ENCODE measurements at places on chromosomes 1 and 21.
A peak's percentile ranks its signal among the peaks of the same experiment; 100 is the strongest.

GRCh38 chr1:179083533-179083932 is 1.7 kb downstream of the TOR3A start:
- no peak for ATAC-seq

DNA sequence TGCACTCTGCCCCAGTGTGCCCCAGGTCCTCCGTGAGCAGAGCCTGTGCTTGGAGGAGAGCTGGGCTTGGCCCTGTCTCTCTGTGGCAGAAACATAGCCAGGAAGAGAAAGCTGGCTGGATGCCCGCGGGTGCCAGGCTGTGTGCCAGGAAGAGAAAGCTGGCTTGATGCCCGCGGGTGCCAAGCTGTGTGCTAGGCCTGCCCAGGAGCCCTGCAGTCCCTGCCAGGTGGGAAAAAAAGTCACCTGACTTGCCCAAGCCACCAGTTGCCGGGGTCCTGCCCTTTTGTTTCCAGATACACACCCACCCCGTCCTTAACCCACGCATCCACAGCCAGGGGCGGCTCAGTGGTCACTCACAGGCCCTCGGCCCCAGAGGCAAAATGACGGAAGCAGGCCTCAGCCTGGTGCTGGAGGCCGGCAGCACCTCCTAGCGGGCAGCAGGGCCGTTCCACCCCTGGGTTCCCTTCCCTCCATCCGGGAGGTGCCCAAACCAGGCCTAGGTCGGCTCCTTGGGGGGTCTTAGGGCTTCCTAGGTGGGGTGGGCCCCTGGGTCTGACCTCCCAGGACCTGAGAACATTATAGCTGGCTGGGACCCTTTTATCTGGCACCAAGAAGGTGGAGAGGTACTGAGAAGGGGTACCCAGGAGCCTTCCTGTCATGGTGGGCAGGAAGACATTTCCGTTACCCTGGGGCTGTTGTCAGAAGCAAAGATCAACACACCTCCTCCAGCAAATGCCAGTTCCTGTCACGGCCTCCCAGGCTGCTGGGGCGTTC is 9.1 kb downstream of the ITGB2 start:
- ATAC-seq, result peak; percentile 63

DNA sequence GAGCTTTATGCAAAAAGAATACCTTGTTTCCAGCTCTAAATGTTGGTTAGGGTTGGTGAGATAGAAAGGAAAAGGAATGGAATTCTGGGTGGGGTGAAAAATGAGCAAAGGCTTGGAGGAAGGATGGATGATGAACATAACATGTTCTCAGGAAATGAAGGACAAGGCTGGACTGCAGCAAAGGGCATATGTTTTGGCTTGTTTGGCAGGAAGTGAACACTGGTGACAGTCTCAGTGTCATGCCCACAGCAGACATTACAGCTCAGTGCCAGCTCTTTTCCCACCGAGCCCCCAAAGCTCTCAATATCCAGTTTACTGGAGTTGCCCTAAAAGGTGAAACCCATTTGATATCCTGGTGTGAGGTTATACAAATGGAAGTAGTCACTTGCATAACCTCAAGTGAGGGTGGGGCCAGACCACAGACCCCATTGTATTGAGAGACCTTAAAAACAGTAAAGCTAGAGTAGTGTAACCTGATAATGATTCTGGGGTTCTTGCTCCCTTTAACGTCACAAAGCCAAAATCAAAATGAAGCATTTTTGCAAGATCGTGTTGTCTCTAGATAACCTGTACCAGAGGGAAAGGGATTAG is 270.6 kb downstream of the NFIA start:
- no peak for ATAC-seq

- ATAC-seq, result no peak
Measured at GRCh38 chr21:46421756-46422555, 36.7 kb upstream of the DIP2A start.

- no peak for ATAC-seq
Measured at GRCh38 chr1:5743435-5744095, 248.7 kb downstream of the NPHP4 start.

DNA sequence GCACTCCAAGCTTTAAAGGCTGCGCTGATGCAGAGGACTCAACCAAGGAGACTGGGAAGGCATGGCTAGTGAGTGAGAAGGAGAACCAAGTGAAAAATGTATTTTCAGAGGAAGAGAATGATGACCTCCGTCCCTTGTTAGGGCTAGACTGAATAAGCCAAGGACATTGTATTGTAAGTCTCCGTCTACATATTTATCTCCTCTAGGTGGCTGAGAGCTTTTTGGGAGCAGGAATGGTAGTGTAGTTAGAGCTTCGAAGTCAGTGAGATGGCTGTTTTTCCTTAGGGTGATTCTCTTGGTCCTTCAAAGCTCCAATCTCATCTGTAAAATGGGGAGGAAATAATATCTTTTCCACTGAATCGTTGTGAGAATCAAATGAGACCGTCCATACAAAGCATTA is 37.6 kb downstream of the ZBTB40 start:
- ATAC-seq, result no peak

DNA sequence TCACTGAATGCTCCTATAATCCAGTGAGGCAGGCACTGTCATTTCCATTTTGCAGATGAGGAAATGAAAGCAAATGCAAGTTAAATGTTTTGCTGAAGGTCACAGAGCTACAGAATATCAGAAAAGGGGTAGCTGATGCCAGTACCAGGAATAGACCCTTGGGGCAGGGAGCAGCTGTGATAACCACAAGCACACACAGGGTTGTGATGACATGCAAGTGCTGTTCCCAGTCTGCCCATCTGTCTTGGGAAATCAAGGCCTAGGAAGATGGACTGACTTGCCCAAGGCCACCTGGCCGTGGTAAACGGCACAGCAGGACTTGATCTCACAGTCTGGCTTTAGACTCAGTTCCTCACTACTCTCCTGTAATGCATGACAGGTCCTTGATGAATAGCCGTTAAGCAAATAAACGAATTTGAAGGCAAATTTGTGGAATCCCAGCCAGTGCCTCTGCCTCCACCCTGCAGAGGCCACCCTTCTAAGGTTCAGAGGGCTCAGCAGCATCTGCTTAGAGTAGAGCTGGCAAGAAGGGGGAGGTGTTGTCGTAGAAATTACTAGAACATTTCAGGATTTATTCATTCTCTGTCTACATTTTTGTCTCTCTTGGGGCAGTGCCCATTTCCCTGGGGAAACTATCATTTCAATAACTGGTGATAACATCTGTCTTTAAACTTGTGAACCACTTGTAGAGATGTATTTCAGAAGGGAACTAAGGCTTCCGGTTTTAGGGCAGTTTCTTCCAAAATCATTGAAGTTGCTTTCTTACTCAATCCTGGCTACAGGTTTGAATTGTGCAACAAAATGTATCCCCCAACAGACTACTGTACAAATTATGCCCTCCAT is 53.2 kb upstream of the MRPS6 start:
- no peak for ATAC-seq

DNA sequence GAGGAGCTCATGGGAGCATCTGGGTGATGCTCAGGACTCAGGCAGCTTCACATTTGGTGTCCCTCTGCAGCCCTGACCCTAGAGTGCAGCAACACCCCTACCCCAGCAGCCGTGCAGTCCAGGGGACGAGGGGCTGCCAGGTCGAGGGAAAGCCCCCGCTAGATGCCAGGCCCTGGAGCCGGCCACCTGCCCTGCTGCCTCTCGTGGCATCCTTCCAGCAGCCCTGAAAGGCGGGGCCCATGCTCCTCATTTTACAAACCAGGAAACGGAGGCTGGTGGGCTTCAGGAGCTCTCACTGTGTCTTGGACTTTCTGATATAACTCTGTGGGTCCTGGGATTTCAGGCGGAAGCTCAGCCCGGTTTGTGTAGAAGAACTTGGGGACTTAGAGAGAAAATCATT is 120.5 kb upstream of the WNT4 start:
- ATAC-seq, result no peak

- no peak for ATAC-seq
Measured at GRCh38 chr1:165826565-165827267, 698 bp upstream of the UCK2 start.

- peak; percentile 21 for ATAC-seq
Measured at GRCh38 chr1:108152782-108153222, 47.3 kb downstream of the SLC25A24 start.

GRCh38 chr1:175158170-175158591 is 34.4 kb downstream of the KIAA0040 start:
- ATAC-seq, result no peak

GRCh38 chr1:203090421-203091198 is 4.8 kb upstream of the MYOG start:
- ATAC-seq, result no peak

DNA sequence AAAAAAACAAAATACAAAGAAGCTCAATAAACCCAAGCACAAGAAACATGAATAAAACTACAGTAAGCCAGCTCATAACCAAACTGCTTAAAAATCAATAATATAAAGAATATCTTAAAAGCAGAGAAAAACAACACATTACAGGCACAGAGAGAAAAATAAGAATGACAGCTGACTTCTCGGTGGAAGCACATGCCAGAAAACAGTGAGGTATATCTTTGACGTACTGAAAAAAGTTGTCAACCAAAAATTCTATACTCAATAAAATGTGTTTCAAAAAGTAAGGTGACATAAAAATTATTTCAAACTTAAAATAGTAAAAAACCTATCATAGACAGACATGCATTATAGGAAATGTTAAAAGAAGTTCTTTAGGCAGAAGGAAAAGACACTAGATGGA is 33.3 kb downstream of the ZZZ3 start:
- ATAC-seq, result no peak

GRCh38 chr1:8097077-8097799 is 71.1 kb upstream of the ERRFI1 start:
- ATAC-seq, result peak; percentile 97

- ATAC-seq, result no peak
Measured at GRCh38 chr1:4978660-4979390, 324.4 kb downstream of the AJAP1 start.

- ATAC-seq, result no peak
Measured at GRCh38 chr1:239804266-239804665, 287.4 kb upstream of the FMN2 start.

- no peak for ATAC-seq
Measured at GRCh38 chr1:98035602-98036002, 114.8 kb upstream of the DPYD start.

Data from activated CD4-positive, CD25-positive, alpha-beta regulatory T cell treated with anti-CD3 and anti-CD28 coated beads, Interleukin-2, amount 50 U/mL, for 24 hours (primary cell).